ENCODE measurements at places on chromosomes 5 and 9. TPM values are rescaled to one million over a fixed set of nuclear protein-coding genes. Genes with fewer than 3 reads are reported as not detected.

Gene RAI14
- 0.08 TPM for total RNA-seq

Gene FEM1C
- total RNA-seq: 15.5 TPM

Gene KIF4B
- not detected for total RNA-seq

Gene LHX3
- total RNA-seq: not detected

DNA sequence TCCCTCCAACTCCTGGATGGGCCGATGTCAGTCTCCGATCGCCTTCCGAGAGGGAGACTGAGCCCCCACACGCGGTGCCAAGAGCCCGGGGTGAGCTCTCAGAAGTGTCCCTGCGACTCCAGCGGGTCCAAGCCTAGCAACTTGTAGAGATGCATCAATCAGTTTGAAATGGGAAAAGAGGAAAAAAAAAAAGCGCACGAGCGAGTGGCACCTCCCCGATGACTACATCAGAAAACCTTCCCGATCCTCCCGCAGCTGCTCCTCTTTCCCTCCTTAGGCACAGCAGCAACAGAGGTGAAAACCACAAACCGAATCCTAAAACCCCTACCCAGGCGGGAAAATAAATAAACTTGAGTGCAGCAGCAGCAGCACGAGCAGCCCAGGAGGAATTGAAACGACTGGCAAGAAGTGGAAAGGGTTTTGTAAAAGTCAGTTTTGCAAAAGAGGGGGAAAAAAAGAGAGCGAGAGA, 1.0 kb upstream of the EFNA5 start:
- no peaks in the 10 kb centered on the region for H3K36me3 ChIP-seq
- DNase-seq: no peak
- peak overlapping the region; percentile 63 for H3K27ac ChIP-seq
- peaks cover 28% of the 10 kb centered on the region for H3K4me1 ChIP-seq
- peaks cover 75% of the 10 kb centered on the region for H3K27me3 ChIP-seq

DNA sequence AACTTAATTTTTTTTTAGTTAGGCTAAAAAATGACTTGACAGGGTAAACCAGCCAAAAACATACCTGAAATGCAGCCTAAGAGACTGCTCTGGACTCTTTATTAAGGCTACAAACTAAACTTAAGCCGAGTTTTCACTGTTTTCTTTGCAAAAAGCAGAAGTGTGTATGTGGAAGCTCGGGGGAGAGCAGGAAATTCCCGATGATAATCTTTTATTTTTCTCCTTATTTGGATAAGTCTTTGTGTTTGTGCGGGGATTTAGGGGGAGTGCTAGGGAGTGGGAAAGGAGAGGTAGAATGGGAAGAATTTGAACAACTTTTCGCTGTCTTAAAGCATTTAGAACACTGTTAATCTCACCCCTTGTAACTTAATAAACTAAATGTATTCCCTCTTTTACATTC, 30.7 kb upstream of the GPR21 start:
- no peak overlapping the region for H3K27ac ChIP-seq
- DNase-seq: no peak
- no peak overlapping the region for H3K4me3 ChIP-seq
- H3K36me3 ChIP-seq: peaks cover 15% of the 10 kb centered on the region

Gene GPR151
- total RNA-seq: not detected

Gene PLPPR1
- total RNA-seq: not detected

GRCh38 chr9:125241863-125242739, 958 bp upstream of the HSPA5 start:
- H3K4me1 ChIP-seq: peaks cover 28% of the 10 kb centered on the region
- peak overlapping the region; percentile 99 for H3K27ac ChIP-seq
- DNase-seq: no peak
- no peaks in the 10 kb centered on the region for H3K27me3 ChIP-seq

DNA sequence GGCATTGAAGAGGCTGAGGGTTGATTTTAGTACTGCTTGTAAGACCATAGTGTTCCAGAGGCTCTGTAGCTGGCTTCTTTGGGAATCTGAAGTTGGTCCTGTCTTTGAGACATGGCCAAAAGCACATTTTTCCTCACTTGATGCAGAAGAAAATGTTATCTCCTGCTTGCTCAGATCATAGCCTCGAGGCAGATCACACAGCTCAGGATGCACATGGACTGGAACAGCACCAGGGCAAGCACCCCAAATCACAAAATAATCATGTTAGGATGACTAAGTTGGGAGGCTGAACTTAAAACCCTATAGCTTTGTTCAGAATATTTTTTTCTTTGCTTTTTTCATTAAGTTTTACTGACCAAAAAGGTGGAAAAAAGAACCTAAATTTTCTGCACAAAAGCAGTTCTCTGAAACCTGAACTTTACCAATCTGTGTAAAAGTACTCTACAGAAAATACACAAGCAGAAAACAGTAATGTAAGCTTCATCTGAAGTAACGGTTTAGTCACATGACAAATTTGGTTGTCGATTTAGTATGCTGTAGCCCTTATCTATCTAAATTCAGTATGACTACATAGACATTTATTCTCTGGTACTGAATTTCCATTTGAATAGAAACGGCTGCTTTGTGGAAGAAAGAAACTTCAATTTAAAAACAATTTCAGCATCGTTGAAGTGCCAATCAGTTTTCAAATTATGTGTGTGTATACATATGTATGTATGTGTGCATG, 3.4 kb downstream of the KLHL9 start:
- H3K27ac ChIP-seq: no peak overlapping the region
- H3K4me1 ChIP-seq: peaks cover 65% of the 10 kb centered on the region
- H3K27me3 ChIP-seq: no peaks in the 10 kb centered on the region
- peaks cover 41% of the 10 kb centered on the region for H3K36me3 ChIP-seq
- H3K4me3 ChIP-seq: no peak overlapping the region

Gene SLC34A1
- total RNA-seq: 0.12 TPM

Gene RUSC2
- 3.6 TPM for total RNA-seq

GRCh38 chr9:100028201-100028784, 70.5 kb downstream of the ERP44 start:
- H3K27me3 ChIP-seq: no peaks in the 10 kb centered on the region
- H3K4me1 ChIP-seq: peaks cover 9% of the 10 kb centered on the region
- no peak overlapping the region for H3K4me3 ChIP-seq
- H3K36me3 ChIP-seq: peaks cover 25% of the 10 kb centered on the region

- no peak for DNase-seq
- no peak overlapping the region for H3K4me3 ChIP-seq
- no peak overlapping the region for H3K27ac ChIP-seq
- no peaks in the 10 kb centered on the region for H3K4me1 ChIP-seq
- H3K27me3 ChIP-seq: no peaks in the 10 kb centered on the region
These were observed 13.8 kb downstream of the SMIM15 start for GRCh38 chr5:61148515-61148914.

GRCh38 chr9:136178061-136178772, 26.7 kb downstream of the LHX3 start:
- no peak for DNase-seq
- no peak overlapping the region for H3K27ac ChIP-seq
- no peaks in the 10 kb centered on the region for H3K36me3 ChIP-seq
- no peaks in the 10 kb centered on the region for H3K27me3 ChIP-seq

- no peaks in the 10 kb centered on the region for H3K27me3 ChIP-seq
- peak within 1 kb of the TSS; percentile 77 for H3K4me3 ChIP-seq
- H3K27ac ChIP-seq: peak within 1 kb of the TSS; percentile 77
- peak; percentile 77 for DNase-seq
- peaks cover 1% of the 10 kb centered on the region for H3K36me3 ChIP-seq
These were observed at the start of gene SNX30 for GRCh38 chr9:112750016-112750763. Gene SNX30 (plus strand): TSS chr9:112750760. CDS start chr9:112751002, 242 bp downstream.

- no peaks in the 10 kb centered on the region for H3K27me3 ChIP-seq
- DNase-seq: no peak
- peaks cover 39% of the 10 kb centered on the region for H3K4me1 ChIP-seq
- H3K4me3 ChIP-seq: no peak overlapping the region
- H3K36me3 ChIP-seq: peaks cover 25% of the 10 kb centered on the region
- no peak overlapping the region for H3K27ac ChIP-seq
These were observed 5.9 kb downstream of the TEX10 start for GRCh38 chr9:100346836-100347235.

DNA sequence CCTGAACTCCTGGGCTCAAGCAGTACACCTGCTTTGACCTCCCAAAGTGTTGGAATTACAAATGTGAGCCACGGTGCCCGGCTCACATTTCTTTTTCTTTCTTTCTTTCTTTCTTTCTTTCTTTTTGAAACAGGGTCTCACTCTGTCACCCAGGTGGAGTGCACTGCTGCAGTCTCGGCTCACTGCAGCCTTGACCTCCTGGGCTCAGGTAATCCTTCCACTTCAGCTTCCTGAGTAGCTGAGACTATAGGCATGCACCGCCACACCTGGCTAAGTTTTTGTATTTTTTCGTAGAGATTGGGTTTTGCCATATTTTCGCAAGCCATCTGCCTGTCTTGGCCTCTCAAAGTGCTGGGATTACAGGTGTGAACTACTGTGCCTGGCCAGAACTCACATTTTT, 183.7 kb downstream of the CCDC171 start:
- no peaks in the 10 kb centered on the region for H3K27me3 ChIP-seq
- H3K36me3 ChIP-seq: no peaks in the 10 kb centered on the region
- no peaks in the 10 kb centered on the region for H3K4me1 ChIP-seq
- no peak overlapping the region for H3K27ac ChIP-seq
- no peak for DNase-seq

DNA sequence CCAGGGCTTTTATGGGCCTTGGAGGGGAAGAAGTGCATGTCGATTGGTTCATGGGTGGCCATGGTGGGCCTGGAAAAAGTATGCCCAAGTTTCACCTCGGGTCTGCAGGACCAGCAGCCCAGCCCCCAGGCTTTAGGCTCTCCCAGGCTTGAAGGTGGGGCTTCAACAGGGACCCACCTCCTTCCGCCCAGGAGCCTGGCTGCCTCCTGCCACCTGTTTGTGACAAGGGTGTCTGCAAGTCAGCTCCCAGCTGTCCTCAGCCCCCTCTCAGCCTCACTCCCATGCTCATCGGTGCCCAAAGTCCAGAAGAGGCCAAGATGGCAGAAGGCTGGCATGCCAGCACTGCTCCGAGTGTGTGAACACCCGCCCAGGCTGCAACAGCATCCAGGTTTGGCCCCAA, 1063.2 kb upstream of the ACO1 start:
- no peak overlapping the region for H3K27ac ChIP-seq
- no peaks in the 10 kb centered on the region for H3K36me3 ChIP-seq
- no peak for DNase-seq
- H3K27me3 ChIP-seq: no peaks in the 10 kb centered on the region
- peaks cover 17% of the 10 kb centered on the region for H3K4me1 ChIP-seq

Gene WDR38
- total RNA-seq: not detected

Gene IL6ST
- total RNA-seq: 130 TPM

Gene MEIKIN
- not detected for total RNA-seq

DNA sequence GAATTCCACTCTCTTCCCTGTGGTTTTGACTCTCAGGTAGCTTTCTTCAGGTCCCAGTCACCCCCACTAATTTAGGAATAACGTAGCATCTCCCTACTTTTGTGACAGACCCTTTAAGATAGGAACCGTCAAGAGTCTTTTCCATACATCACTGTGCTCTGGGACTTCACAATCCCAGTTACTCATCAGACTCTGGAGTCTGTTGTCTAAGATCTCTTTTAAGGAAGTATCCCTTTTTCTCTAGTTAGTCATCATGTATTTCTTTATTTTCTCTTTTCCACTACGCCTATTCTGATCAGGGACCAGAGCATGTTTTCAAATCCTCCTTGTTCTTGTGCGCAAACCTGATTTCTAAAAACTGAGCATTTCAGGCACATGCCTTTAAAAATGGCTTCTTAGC, 143.0 kb downstream of the GOLPH3 start:
- H3K27me3 ChIP-seq: no peaks in the 10 kb centered on the region
- H3K4me3 ChIP-seq: no peak overlapping the region
- H3K36me3 ChIP-seq: no peaks in the 10 kb centered on the region
- DNase-seq: no peak

DNA sequence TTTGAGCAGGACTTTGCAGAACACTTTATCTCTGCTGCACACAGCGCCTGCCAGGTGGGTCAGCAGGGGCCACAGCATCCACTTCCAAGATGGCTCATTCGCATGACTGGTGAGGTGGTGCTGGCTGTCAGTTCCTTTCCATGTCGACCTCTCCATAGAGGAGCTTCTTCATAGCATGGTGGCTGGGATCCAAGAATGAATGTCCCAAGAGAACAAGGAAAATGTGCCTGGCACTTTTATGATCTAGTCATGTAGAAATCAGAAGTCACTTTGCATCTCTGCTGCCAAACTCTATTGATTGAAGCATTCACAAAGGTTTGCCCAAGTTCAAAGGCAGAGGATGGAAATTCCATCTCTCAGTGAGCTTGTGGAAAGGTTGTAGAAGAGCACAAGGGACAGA, 85.0 kb downstream of the GALNT10 start:
- no peak overlapping the region for H3K27ac ChIP-seq
- no peaks in the 10 kb centered on the region for H3K27me3 ChIP-seq
- H3K4me3 ChIP-seq: no peak overlapping the region
- peaks cover 12% of the 10 kb centered on the region for H3K36me3 ChIP-seq
- no peak for DNase-seq
- peaks cover 55% of the 10 kb centered on the region for H3K4me1 ChIP-seq

DNA sequence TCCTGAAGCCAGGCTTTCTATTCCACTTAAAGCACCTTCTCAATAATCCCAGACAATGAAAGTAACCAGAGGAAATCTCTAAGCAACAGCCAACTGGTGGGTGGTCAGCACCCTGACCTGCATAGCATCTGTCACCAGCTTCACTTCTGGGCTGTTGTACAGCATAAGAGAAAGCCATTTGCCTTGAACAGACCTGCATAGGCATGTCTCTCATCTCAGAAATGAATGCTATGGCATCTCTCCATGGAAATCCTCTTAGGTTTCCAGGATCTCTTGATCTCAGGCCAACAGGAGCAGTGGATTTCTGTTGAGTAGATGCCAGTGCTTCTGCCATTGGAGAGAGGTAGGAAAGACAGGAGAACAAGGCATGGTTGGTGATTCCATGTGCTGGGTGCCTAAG, 213.6 kb downstream of the GRIA1 start:
- no peaks in the 10 kb centered on the region for H3K4me1 ChIP-seq
- no peak overlapping the region for H3K4me3 ChIP-seq
- H3K27ac ChIP-seq: no peak overlapping the region

Data from activated CD4-positive, alpha-beta T cell treated with anti-CD3 and anti-CD28 coated beads, Interleukin-2, amount 10 ng/mL, durations not matched to agents 7 days and 5 days (primary cell).